ENCODE measurements at places on chromosomes 13 and 19.
A peak's percentile ranks its signal among the peaks of the same experiment; 100 is the strongest.

GRCh38 chr13:110702591-110703526 is 3.1 kb downstream of the CARS2 start:
- DNase-seq = no peak

DNA sequence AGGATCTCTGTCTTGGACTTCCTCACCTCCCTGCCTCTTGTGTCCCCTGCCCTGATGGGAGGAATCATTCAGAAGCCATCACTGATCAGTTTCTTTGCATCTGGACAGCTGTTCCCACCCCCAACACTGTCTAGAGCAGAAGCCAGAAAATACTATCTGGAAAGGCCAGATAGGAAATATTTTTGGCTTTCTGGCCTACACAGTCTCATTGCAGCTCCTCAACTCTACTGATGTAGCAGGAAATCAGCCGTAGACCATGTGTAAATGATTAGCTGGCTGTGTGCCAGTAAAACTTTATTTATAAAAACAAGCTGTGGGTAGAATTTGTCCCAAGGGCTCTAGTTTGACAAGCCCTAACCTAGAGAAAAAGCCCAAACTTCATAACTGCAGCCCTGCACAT is 5.6 kb downstream of the SIGLEC7 start:
- no peak for DNase-seq

DNA sequence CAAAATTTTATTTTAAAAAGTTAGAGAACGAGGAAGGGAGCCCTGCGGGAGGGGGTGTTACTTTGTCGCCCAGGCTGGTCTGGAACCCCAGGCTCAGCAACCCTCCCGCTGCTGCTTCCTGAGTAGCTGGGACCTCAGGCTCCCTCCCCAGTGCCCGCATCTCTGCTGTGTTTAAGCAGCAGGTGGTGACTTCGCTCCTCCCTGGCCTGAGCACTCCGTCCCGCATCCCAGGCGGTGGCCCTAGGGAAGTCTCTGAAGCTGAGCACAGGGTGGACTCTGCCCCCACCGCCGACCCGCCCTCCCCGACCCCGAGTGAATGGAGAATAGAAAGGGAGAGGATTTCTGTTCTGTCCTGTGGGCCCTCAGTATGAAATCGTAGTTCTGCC is 30.5 kb downstream of the ZNF701 start:
- DNase-seq = peak; percentile 6

- DNase-seq = peak; percentile 35
Measured at GRCh38 chr19:51607920-51608562, 22.2 kb downstream of the SIGLEC5 start.

DNA sequence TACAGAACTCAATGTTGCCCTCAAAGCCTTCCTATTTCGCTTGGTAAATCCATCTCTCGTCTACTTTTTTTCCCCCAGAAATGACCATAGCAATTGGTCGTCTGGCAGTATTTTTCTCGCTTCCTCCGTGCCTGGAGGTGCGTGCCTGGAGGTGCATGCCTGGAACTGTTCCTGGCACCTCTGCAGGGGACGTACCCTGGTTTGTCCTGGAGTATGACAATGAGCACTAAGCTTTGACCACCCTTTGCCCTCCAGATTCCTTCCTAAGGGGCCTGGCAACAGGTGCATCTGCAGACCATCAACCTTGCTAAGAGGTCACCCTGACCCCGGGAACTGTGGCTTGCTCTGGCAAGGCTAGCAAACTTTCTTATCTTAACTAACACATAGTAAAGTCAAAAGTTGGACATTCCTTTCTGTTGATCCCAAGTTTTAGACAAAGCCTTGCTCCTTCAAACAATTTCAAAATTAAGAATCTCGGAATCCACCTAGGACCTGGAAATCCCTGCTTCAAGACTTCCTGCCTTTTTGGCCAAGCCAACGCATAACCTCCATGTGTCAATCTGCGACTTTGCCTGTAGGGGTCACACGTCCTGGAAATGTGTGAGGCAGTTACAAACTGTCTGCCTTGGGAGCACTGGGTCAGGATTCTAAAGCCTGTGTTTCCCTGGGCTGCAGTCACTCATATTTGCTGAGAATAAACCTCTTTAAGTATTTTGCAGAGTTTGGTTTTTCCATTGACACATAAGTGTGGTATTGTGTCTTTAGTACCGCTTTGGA is 28.8 kb upstream of the TUBGCP3 start:
- DNase-seq = no peak

- DNase-seq = no peak
Measured at GRCh38 chr19:6697291-6697690, 23.2 kb downstream of the C3 start.

DNA sequence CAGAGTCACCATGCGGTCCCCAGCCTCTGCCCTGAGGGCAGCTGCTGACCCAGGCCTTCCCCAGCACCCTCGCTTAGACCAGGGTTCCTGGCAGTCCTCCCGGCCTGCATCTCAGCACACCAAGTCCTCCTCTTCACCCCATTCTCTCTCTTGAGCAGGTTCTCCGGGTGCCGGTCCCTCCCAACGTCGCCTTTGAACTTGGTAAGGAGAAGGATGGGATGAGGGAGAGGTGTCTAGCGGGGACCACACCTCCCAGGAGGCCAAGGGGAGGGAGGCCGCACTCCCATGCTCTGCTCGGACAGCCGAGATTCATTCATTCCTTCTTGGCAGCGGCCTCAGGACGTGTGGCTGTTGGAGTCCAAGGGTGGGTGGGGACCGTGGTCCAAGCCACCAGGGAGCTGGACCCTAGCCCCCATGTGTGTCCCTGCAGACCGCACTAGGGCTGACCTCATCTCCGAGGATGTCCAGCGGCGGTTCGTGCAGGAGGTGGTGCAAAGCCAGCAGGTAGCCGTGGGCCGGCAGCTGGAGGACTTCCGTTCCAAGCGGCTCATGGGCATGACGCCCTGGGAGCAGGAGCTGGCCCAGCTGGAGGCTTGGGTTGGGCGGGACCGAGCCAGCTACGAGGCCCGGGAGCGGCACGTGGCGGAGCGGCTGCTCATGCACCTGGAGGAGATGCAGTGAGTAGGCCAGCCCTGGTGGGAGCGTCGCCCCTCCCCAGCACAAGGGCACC is 9.4 kb downstream of the ARHGEF1 start:
- no peak for DNase-seq

- DNase-seq = no peak
Measured at GRCh38 chr19:53581871-53582279, 43.9 kb downstream of the ZNF331 start.

DNA sequence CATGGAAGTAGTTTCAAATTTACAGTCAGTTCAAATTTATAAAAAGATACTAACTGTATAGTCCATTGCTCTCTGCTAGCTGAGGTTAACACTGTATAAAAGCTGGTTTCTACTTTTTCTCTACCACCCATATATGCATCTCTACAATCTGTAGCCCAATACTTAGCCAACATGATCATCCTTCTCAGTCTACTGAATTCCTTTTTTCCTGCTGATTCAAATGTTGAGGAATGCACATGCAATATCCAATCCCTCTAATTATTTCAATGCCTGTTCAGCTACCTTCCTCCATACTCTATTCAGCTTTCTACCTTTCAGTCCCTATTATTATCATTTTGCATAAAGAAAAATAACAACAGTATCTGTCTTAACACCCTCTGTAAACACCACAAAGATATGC is 15.6 kb downstream of the KPNA3 start:
- no peak for DNase-seq

DNA sequence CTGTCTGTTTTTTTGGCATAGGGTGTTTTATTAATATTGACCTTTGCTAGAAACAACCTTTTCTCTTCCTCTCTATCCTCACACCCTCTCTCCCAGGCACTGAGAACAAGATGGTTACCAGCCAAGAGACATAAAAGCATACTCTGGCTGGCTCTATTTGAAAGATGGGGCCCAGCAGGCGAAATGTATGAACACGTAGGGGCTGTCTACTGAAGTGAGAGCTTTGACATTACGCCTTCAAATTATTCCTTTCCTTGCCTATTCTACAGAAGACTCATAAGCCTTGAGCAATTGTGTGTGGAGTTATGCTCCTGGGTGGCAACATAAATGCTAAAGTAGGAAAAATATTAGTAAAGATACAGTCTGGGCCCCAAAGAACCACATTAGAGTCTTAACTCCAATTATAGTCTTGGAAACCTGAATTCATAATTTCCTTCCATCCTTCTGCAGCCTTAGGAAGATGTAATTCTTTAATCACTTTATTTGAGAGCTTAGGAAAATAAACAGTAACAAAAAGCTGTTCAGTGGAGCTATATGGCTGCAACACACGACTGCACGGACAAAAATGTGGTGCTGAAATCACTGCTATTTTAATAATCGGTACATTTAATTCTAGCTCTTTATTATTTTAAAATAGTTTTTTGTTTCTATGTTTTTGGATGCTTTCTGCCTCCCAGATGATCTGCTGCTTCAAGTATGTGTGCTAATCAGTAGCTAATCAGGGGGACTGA is 122.3 kb upstream of the RNF113B start:
- DNase-seq = no peak

- DNase-seq = peak; percentile 96
Measured at GRCh38 chr19:49453013-49453756, at the start of gene ALDH16A1. ALDH16A1 (plus strand) TSS chr19:49453225; CDS start chr19:49453332, 107 bp downstream.

DNA sequence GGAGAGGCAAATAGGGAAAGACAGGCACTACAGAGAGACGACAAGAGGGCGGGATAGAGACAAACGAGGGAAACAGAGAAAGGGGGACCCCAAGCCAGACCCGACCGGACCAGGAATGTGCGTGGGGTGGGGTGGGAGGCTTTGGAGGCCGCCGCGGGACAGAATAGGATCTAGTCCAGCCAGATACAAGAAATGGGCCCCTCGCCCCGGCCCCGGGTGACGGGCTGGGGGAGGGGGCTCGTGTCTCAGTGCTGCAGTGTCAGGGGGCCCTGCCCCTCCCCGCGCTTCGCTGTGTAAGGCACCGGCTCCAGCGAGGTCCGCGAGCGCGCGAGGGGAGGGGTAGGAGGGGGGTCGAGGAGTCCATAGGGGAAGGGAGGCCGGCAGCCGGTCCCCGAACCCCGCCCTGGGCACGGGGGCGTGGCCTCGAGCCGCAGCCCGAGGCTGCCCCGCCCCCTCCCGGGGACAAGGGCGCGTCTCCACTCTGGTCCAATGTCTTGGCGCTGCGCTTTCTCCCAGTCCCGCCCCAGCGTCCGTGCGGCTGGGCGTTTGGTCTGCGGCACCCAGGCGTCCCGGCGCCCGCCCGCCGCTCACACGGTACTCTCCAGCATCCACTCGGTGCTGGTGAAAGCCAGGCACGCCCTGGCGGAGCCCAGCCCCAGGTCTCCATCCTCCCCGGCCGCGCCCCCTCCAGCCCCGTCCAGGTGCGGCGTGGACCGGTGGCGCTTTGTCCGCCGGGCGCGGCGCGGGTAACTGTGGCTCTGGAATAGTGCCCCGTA is 11.0 kb downstream of the IFNL1 start:
- no peak for DNase-seq

DNA sequence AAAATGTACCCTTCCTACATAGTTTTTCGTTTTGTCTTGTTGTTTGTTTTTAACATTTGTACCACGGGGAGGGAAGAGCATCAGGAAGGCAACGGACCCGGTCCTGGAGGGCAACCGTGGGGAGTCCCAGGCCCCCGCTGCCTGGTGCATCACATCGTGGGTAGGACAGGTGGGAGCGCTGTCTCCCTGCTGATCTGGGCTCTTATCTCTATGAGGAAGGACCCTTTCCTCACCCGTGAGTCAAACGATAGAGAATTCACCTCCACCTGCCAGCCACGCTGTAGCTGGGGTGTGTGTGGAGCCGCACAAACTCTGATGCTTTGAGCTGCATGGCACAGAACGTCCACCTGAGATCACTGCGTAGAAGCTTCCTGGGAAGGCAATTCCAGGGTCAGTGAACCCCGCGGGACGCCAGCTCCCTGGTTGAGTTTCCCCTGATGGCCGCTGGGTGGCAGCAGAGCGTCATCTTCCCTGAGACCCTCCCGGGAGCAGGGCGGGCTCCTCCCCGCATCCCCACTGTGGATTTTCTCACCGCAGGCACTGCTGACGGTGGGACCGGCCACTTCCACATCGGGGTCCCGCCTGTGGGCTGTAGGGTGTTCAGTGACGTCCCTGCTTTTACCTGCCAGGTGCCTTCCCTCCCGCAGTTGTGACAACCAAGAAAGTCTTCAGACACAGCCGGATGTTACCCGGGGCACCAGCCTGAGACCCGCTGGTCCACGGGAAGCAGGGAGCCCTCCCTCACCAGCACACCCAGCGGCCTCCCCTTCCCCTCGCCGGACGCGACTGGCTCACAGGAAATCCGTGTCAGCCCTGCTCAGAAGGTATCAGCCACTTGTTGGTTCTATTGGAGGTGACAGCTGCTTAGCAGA is 54.7 kb downstream of the ZNF787 start:
- DNase-seq = peak; percentile 60

GRCh38 chr19:8609279-8610040 is 1.1 kb downstream of the ADAMTS10 start:
- no peak for DNase-seq

DNA sequence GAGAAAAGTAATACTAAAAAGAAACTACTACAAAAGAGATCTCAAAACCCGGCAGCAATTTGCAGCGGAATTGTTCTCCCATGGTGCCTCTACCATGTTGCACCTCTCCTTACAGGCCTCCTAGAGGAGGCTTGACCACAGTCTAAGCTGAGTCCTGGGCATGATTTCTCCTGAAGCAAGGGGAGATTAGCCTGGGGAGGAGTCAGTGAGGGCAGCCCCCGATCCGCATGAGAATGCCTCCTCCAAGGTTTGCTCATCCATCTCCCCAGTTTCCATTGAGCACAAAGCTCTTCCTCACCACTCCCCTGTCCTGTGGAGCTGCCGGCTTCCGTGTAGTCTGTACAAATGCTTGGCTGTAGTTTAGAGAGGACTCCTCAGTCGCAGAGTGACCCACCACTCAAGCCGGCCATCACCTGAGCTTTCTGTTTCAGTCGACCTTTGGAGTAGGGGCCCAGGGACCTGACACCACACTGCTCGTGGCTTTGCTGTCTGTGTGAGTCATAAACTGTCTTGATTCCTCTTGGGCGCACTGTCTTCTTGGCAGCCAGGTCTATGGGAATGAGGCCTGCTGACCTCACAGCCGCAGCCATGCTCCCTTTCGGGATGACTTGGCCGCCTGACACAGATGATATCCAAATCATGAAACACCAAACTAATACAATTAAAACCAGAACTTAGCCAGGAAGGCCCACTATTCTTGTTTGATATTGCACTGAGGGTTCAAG is 72.3 kb downstream of the C1QTNF9 start:
- DNase-seq = no peak

- no peak for DNase-seq
Measured at GRCh38 chr13:50684366-50684765, 159.1 kb downstream of the DLEU7 start.

DNA sequence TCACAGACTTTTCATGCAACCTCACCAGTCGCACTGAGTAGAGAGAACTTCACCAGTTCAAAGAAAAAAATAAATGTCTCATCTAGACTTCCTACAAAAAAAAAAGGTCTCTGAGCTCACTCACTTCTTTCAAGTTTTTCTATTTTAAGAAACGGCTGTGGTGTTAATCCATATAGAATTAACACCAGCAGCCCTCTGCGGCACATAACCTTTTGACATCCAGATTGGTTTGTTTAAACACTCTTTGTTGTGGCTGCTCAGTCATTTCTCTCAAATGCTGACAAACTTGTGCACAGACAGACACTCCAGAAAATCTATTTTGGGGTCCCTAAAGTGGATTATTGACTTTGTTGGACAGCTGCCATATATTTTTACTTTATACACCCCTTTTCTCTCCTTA is 874.9 kb downstream of the EFNB2 start:
- no peak for DNase-seq

- DNase-seq = no peak
Measured at GRCh38 chr19:23716792-23717191, 29.8 kb upstream of the ZNF675 start.

Measured in activated gamma-delta T cell treated with Interleukin-2 at 50 U/mL for 16 hours (primary cell).